ENCODE measurements at places on chromosomes 3 and 15. TPM values are rescaled to one million over a fixed set of nuclear protein-coding genes. Genes with fewer than 3 reads are reported as not detected.

DLL4 gene
- 6.3 TPM for total RNA-seq

STAC gene
- total RNA-seq, result 14.7 TPM

TRPM1 gene
- total RNA-seq, result not detected

VPS18 gene
- total RNA-seq, result 26.3 TPM

CHCHD6 gene
- total RNA-seq, result 49.5 TPM

FGD5 gene
- 3.4 TPM for total RNA-seq

CTDSPL2 gene
- total RNA-seq, result 135 TPM
